Kasumi-1 (cell line): ENCODE measurements at places on chromosomes 12 and 14.

DNA sequence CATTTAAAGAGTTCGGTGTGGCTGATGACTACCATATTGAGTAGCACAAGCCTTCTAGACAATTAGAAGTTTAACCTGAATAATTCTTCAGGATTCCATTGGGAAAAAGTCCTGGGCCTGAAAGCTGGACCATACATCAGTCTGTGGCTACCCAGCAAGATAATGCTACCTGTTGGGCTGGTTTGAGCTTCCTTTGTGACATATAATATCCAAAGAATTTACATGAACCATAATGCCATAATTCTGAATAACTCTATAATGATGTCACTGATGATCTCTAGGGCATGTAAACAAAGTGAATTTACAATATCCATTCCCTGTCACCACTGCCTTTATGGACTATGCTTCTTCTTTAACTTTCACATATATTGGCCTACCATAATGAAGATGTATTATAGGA, 3.8 kb upstream of the YBX3 start:
- no peak for DNase-seq

DNA sequence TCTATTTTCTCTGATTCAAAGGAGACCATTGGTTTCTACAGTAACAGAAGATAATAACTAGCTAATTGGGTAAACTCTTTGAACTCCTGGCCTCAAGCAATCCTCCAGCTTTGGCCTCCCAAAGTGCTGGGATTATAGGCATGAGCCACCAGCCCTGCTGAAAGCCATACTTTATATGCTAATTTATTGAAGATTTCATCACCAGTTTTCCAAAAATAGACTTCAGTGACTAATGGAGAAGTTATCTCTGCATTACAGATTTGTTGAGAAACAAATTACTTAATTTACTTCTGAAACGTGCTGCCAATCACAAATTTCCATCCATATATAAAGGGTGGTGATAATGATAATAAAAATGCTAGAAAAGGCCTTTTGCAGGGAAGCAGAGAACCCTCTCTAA, 1758.1 kb upstream of the SEL1L start:
- no peak for DNase-seq

- no peak for DNase-seq
Measured at GRCh38 chr12:119678459-119678858, 10.5 kb downstream of the PRKAB1 start.

DNA sequence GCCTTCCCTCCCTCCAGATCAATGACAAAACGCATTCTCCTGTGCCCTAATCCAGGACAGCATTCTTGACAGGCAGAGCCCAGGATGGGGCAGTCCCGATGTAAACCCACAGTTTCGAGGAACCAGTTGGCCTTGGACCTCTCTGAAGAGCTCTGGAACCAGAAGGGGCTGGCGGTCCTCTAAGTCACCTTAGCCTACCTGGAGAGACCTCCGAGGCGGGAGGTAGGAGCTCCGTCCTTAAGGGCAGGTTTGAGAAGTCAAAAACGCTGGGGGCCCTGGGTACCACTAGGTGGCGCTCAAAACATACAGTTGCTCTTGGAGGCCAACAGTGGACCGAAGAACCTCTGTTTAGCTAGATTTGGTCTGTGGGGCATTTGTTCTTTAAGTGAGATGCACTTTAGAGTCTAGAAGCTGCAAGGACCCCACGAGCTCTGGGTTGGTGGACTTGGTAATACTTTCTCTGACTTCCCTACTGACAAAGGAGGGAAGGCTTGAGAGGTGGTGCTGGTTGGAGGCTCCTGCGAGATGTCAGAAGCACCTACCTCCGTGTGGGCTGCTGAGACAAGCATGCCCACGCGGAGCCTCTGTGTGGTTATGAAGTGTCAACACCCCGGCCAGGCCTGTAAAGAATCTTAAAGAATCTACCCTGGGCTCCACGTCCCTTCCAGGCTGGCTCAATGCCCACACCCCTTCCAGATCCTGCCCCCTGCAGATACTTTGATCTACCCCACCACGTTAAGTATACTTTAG, 74.8 kb upstream of the CHST11 start:
- DNase-seq: peak; percentile 76

DNA sequence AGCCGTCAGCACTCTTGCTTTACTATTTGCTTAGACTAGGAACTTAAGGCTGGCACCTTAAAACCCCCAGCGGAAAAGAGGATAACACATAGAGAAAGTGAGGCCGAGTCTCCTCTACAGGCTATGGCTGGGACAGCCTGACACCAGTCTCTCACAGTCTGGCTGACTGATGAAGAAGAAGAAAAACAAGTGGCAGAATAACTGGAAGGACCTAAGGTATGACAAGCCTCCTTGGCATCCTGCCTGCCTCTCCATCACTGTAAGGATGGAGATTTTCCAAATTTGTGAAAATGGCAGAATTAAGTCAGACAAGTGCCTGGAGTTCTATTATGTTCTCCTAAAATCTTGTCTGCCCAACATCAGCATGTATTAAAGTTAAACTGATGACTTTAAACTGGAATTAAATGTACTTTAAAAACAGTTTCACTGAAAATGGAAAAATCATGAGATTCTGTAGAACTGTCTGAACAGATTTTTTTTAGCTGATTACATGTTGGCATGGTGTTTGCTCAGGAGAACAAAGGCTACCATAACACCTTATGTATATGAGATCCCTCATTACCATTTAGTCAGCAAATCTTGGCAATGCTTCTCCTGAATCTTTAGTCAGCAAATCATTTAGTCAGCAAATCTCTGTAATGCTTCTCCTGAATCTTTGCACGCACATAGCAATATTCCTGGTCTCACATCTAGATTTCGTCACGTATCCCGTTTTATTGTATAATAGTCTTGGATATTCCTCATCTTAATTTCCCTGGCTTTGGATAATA, 140.3 kb upstream of the AEBP2 start:
- DNase-seq: no peak

DNA sequence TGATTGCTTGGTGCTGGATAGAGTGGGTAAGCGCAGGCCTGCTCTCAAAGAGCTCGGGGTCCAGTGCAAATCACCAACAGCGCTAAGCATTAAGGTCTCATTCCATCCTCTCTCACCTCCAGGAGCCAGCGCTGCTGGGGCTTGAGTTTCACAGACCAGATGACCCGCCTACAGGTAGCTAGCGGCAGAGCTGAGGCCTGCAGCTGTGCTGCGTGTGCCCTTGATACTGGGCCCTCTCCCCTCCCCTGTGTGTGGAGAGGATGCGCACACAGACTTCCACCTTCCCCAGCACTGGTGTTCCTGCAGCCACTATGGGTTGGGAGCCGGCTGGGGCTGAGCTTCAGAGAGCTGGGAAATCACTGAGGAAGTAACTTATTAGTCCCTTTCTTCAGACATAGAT, 149.9 kb downstream of the CALM1 start:
- DNase-seq: no peak

DNA sequence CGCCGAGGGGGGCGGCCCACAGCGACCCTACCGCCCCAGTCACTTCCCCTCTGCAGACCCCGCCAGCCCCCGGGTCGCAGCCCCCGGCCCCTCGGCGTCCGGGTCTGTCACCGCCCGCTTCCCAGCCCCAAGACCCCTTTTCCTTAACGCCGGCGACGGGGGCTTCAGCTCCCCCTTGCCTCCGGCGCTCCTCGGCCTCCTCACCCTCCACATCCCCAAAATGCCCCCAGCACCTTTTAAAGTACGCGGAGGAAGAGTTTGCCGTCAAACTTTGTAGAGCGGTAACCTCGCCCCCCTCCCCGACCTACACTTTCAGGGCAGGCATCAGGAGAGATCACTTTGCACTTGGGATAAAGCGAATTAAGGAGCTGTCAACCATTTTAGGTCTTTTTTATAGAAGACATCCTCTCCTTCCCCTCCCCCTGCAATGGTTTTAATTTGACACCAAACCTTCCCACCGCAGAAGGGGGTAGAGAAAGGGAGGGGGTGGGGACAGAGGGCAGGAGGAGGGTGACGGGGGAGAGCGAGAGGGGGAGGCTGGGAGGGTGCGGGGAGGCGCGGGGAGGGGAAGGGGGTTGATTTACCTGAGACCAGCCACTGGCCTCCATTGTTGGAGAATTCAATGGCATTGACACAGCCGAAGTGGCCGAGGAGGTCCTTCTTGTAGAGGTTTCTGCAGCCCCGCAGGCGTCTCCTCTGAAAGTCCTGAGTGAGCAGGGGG, 578 bp downstream of the DCAF5 start:
- DNase-seq: peak; percentile 23

- DNase-seq: no peak
Measured at GRCh38 chr12:64997858-64998257, 123.2 kb downstream of the WIF1 start.

- DNase-seq: no peak
Measured at GRCh38 chr14:31590206-31590605, 29.0 kb downstream of the NUBPL start.

GRCh38 chr14:104117341-104118005, 20.9 kb upstream of the KIF26A start:
- no peak for DNase-seq

- DNase-seq: no peak
Measured at GRCh38 chr12:50419112-50419909, 18.6 kb downstream of the LARP4 start.

DNA sequence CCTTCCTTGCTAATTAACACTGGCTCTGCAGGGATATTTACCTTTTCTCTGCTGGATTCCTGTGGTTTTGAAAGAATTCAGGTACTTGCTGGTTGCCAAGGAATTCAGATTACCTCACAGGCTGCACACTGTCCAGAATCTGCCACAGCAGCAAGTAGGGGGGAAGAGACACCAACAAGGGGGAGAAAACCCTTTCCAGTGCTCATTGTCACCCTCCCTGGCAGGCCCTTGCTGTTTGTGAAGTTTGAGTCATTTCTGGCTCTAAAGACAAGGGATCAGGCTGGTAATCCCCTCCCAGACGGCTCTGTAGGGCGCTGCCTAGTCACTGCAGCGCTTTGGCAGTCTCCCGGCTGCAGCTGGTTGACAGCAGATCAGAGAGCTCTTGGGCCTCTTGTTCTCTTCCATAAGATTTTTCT, 50.8 kb downstream of the TTLL5 start:
- DNase-seq: no peak

DNA sequence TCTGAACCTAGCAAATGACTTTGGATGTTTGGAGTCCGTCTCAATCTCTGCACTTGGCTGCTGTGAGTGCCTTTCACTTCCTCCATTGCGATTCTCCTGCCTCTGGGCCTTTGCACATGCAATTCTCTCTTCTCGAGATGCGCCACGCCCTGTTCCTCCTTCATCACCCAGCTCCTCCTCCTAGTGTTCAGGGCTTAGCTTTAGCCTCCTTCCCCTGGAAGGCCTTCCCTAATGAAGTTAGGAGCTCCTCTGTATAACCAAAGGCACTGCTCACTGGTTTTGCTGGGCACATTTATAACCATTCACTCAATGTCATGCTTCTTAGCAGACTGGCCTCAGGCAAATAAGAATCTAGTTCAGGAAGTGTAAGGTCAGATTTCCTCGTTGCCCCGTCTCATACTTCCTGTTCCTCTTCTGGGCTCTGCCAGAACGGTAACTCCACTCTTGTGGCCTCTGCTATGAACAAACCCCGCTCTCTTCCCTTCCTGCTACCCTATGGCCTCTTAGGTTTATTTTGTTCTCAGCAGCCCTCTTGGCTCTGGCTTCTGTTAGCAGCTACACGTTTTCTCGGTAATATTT, 171.4 kb downstream of the CRADD start:
- peak; percentile 91 for DNase-seq

GRCh38 chr12:46357438-46358324, 14.9 kb downstream of the SLC38A2 start:
- DNase-seq: no peak

- no peak for DNase-seq
Measured at GRCh38 chr12:58386136-58386535, 444.8 kb downstream of the ATP23 start.

DNA sequence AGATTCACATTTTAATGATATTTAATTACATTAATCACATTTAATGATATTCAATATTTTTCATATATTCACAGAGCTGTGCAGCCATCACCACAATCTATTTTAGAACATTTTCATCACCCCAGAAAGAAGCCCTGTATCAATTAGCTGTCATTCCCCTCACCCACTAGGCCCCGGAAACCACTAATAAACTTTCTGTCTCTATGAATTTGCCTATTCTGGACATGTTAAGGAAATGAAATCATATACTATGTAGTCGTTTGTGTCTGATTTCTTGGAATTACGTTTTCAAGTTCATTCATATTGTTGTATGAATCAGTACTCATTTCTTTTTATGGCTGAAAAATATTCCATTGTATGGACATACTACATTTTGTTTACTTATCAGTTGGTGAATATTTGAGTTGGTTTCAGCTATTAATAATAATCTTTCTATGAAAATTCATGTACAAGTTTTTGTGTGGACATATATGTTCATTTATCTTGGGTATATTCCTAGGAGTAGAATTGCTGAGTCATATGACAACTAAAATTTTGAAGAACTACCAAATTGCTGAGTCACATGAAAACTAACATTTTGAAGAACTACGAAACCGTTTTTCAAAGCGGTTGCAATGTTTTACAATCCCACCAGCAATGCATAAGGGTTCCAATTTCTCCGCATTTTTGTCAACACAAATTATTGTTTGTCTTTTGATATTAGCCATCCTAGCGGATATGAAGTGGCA, 11.7 kb upstream of the OTOGL start:
- no peak for DNase-seq

DNA sequence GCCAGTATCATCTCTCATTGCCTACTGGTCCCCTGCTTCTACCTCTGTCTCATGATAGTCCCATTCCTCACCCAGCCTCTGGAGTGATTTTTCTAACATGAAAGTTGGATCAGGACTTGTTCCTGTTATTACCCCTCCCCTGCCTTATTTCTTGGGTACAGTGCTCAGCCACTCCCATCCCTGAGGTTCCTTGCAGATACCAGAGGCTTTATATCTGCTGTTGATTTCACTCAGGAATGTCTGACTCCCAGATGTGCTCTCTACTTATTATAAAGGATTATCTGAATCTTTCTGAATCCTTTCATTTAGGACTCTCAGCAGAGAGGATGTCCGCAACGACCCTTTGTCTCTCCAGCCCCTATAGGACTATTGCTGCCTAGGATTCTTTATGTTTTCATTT, 111.2 kb downstream of the LRRK2 start:
- no peak for DNase-seq

- DNase-seq: no peak
Measured at GRCh38 chr14:99803803-99804202, 10.6 kb downstream of the EML1 start.

DNA sequence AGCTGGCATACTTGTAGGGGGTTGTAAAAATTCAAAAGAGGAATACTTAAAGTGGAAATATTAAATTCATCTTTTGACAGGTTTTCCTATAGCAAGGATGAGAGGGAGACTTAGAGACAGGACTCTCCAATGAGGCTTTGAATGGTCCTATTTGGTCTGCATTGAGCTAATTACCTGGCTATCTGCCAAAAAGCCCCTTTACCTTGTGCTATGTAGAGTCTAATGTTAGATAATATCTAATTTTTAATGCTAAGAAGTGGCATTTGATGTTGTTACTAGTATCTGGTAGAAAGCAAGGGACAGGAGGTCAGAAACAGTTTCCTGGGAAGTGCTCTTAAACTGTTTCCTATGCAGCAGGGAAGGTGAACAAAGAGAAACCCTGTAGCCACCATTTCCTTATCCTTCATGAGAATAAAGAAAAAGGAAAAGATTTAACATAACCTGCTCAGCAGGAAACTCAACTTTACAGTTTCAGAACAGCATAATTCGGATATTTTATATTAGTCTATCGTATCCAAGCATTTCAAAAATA, 550.0 kb downstream of the SOX5 start:
- no peak for DNase-seq
